ENCODE measurements at places on chromosomes 2 and 18.

- no peak for DNase-seq
These were observed 55.7 kb upstream of the KCNG2 start for GRCh38 chr18:79742076-79742475.

- DNase-seq = no peak
These were observed 1043.9 kb downstream of the TSN start for GRCh38 chr2:122799391-122799790.

GRCh38 chr18:49967171-49967570 is 153.8 kb upstream of the ACAA2 start:
- no peak for DNase-seq

DNA sequence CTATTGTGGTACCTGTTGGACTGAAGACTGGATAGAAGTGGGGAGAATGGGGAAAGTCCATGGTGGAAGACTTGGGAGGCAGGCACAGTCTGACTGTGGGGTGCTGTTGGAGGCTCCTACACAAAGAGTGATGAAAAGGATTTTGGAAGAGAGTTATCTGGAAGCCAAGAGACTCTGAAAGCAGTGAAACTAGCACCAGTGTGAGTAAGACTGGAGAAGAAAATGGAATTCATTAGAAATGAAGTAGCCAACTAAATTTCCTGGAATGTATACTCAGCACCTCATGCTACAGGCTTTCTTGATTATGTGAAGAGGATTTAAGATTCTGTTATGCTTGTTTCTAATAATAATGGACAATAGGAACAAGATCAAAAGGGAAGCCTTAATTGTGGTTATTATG is 27.7 kb downstream of the ELP2 start:
- DNase-seq = no peak

DNA sequence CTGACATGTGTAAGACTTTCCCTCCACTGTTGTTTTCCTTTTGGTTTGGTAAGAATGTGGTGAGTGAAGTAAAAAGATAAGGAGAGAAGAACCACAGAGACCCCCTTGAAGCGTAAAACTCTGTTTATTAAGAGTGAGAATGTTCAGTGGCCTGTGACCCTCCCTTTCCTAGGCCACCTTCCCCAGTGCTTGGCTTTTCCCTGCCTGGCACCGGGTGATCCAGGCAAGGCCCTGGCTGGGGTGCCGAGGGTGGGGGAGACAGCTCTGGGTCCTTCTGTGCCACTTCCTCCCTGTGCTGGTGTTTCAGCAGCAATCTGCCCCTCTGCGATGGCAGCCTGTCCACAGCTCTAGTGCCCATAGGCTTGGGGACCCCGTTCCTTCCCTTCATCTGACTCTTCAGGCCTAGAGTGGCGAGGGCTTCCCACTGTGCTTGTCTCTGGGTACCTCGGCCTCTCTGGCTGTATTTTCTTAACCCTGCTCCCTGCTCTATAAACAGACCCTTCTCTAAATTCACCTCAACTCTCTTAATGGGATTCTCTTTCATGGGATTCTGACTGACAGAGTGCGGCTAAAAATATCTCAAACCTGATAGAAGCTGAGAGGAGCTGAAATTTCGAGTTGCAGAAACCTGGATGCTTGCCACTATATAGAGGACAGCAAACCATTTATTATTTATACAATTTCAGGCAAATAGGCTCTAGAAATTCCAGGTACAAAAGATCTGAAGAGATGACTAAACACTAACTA is 461.0 kb downstream of the DLGAP1 start:
- DNase-seq = no peak

GRCh38 chr2:112480530-112481049 is 1.4 kb upstream of the TTL start:
- DNase-seq = no peak
